ENCODE measurements at places on chromosomes 12 and 14.

DNA sequence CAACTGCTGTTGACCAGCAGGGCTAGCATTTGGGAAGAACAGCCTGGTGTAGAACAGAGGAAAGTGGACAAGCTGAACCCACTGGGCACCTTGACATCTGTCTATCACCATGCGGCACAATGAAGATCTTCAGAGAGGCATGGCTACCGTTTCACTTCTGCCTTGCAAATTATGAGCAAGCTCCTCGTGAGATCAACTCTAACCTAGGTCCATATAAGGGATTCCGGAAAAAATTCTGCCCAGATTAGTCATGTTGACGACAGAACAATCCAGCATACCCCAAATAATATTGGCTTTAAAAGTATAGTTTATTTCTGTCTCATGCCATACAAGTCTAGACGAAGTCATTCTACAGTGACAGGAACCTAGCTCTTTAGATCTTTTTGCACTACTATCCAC lies 91.6 kb upstream of the ATF7IP start:
- no peak for DNase-seq

GRCh38 chr12:77938301-77938700 lies 107.6 kb downstream of the NAV3 start:
- DNase-seq, result no peak

- no peak for DNase-seq
Measured at GRCh38 chr12:124562018-124562795, 5.2 kb downstream of the NCOR2 start.

DNA sequence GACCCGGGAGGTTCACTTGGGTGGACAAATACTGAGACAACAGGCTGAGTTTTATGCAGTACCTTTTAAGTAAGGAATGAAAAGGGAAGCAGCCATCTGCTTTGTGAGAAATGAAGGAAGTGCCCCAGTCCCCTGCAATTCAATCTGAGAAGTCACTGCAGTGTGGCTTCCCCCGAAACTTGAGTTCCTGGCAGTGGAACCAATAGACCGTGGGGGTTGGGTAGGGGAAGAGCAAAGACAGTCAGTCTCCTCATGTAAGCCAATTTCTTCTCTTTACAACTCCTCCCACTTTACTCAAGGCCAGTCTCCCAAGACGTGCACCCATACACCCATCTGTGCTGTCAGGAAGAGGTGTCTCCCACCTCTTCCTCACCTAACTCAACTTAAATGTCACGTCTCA lies 206.5 kb downstream of the BCAT1 start:
- DNase-seq, result no peak

DNA sequence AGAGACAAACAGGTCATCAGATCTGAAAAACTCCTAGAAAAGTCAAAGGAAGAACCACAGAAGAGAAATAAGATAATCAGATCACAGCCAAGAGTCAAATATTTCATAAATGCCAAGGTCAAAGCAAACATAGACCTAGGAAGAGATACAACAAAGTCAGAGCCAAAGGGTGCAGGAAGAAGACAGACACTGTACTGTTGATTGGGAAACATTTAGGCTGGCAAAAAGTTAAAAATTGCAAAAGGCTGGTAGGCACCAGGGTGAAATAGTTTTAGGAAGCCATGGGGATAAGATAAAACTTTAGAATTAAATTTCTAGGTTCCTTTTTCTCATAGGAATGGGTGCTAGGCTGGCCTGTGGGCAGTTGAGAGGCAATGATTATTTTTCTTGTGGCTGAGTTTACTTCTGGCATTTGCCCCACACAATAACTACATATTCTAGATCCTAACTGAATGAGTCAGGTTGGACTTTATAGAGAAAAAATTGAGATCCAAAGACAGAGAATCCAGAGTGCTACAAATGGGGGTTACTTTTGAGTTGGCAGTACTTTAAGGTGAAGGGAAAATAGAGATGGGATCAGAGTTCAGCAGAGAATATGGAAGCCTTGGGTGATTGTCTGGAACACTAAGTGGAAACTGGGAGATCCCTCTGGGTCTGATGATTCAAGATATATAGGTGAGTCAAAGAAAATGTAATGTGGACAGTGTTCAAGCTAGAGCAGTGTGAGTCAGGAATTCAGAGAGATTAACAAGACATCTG lies 215.5 kb downstream of the C12orf50 start:
- DNase-seq, result no peak

DNA sequence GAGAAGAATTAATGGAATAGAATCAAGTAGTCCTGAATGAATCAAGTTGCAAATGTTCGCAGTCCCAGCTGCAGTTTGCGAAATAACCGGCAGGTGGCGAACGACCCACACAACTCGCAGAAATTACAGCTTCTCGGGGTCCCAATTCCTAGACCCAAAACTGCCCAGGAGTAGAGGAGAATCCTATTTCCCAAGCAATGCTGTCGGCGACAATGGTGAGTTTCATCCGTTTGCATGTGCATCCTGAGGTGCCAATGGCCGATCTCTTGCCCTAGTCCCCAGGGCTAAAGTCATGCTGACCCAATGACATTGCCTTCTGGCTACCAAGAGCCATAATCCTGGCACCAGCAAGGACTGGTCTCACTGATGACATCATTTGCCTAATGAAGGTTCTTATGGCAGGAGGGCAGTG lies 8.5 kb upstream of the ASCL1 start:
- DNase-seq, result peak; percentile 32

GRCh38 chr12:103997286-103997900 lies 31.7 kb downstream of the TDG start:
- DNase-seq, result no peak

GRCh38 chr14:61420326-61420725 lies 98.9 kb downstream of the PRKCH start:
- no peak for DNase-seq

DNA sequence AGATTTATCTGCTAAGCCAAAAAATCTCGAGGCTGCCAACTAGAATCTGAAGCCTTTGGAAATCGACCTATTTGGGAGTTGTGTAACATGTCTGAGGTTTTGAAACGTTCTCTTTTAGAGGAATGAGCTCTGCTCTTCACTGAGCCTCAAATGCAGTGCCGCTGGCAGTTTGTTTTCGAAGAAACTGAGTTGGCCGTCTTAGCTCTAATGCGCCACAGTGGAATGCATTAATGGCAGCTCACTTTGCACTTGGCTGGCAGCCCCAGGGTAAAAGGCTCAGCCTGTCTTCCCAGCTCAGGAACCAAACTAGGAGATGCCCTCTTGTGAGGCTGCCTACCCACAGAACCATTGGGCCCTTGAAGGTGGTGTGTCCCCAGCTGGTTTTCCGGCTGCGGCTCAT lies 53.8 kb downstream of the SFSWAP start:
- no peak for DNase-seq

DNA sequence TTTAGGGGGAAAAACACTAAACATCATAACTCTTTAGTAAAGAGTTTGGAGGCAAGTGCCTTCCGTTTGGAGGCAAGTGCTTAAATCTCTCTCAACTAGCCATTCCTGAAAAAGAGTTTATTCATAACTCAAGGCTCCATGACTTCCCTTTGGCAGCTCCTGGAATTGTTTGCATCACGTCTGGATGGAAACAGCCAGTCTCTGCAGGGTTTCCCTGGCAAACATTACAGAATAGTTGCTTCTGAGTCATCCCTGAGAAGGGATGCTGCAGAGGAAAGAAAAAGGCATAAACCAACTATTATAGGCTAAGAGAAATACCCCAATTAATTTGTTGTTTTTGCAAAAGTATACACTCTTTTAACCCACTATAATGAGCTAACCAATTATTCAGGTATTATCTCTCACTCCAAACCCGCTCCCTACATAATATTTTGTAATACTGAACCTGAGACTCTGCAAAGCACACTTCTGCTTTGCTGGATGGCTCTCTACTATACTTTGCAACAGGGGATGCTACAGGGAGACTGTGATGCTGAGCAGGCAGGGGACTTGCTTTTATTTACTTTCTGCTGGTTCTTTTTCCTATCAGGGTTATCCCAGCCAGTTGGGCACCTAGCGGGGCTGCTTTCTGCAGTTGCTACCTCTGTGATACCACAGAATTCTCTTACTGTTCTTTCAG lies 497.7 kb downstream of the FUT8 start:
- no peak for DNase-seq

GRCh38 chr12:4450551-4451112 lies 5.0 kb upstream of the FGF6 start:
- no peak for DNase-seq

- DNase-seq, result peak; percentile 50
Measured at GRCh38 chr12:113092607-113093408, 36.3 kb downstream of the DTX1 start.

DNA sequence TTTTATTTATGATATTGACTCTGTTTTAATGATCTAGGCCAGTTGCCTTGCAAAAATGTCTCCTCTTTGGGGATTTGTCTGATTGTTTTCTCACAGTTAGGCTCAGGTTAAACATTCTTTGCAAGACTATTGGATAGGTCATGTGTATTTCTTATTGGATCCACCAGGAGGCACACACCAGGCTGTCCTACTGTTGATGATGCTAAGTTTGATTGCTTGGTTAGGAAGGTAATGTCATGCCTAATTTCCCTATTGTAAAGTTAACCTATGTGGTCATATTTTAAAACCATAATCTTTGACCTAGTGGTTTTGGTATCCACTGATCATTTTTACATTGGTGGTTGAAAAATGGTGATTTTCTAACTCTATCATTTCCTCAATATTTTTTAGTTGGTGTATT lies 137.1 kb downstream of the BRMS1L start:
- DNase-seq, result no peak

DNA sequence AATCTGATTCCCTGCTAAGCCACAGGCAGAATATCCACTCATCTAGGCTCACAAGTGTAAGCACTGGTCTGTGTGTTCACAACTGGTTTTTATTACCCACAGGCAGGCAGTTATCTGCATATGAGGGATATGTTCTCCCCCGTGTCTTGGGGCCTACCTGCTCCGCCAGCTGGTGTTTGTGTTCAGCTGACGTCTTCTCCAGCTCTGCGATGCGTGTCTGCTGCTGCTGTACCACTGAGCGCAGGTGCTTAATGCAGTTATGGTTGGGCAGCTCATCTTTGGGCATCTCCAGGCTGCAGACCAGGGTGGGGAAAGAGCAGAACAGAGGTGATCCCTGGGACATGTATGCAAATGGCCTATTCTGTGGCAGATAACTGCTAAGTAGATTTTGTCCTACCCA lies 13.7 kb downstream of the RNF41 start:
- DNase-seq, result no peak

GRCh38 chr12:94770791-94771190 lies 120.4 kb upstream of the TMCC3 start:
- no peak for DNase-seq

DNA sequence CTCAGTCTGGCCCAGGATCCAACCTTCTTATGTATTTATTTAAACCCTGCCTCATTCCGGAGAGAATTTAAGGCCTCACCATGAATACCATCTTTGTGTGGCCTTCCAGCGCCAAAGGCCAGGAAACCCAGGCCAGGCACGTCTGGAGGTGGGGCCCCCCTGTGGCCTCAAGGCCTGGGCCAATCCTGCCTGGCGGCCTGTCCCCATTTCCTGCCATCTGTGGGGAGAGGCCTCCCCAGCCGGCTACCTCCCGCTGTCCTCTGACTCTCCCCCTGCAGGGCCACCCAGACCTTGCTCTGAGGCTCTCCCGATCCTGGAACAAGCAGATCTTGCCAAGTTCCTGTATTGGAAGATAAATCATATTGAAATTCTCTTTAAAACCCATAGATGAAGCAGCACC lies 37.4 kb upstream of the MEG3 start:
- DNase-seq, result no peak

- DNase-seq, result no peak
Measured at GRCh38 chr12:49198431-49199155, 9.7 kb upstream of the TUBA1A start.

- DNase-seq, result peak; percentile 23
Measured at GRCh38 chr14:95339301-95339865, 19.7 kb upstream of the CLMN start.

GRCh38 chr12:59234391-59234790 lies 314.1 kb upstream of the LRIG3 start:
- no peak for DNase-seq

DNA sequence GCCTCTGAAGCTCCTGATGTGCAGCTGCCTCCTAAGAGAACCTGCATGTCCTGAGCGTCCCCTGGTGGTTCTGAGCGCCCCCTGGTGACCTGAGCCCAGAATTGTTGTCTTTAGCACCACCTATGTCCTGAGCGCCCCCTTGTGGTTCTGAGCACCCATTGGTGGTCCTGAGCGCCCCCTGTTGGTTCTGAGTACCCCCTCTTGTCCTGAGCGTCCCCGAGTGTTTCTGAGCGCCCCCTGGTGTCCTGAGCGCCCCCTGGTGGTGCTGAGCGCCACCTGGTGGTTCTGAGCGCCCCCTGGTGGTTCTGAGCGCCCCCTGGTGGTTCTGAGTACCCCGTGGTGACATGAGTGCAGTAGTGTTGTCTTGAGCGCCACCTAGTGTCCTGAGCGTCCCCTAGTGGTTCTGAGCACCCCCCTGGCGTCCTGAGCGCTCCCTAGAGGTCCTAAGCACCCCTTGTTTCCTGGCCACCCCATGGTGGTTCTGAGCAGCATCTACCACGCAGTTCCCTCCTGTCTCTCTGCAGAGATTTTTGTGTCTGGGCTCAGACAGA lies 782.5 kb downstream of the TMEM121 start:
- no peak for DNase-seq

- no peak for DNase-seq
Measured at GRCh38 chr14:28770630-28771029, 4.0 kb downstream of the FOXG1 start.

DNA sequence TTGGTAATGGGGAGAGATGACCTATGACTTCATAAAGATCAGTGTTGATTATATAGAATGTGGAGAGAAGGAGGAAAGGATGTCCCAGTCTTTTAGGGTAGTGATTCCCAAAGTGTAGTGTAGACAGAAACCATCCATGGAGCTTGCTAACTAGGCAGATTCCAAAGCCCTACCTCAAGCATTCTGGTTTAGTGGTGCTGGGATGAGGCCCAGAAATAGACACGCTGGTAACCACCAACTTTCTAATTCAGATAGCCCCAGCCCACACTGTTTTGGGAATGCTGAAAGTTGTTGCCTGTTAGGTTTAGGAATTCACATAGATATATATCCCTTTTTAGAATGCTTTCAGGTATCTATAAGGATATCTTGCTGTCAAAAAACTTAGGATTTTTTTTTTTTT lies 69.2 kb downstream of the STAB2 start:
- DNase-seq, result no peak
